Occipital lobe (tissue), 3 donors: ENCODE measurements at places on chromosomes 3 and 15. TPM values are rescaled to one million over a fixed set of nuclear protein-coding genes. Genes with fewer than 3 reads are reported as not detected.

Gene RLBP1
- 2.3 TPM for total RNA-seq

Gene EXD1
- total RNA-seq: 0.78 TPM

Gene SGO1
- 1.7 TPM for total RNA-seq

Gene HDAC11
- 12.6 TPM for total RNA-seq

Gene COL7A1
- total RNA-seq: 1.9 TPM

Gene GPR160
- total RNA-seq: 2.5 TPM

Gene FEZF2
- total RNA-seq: 15.0 TPM

Gene SEMA5B
- 9.8 TPM for total RNA-seq

Gene IL17RD
- 38.1 TPM for total RNA-seq

DNA sequence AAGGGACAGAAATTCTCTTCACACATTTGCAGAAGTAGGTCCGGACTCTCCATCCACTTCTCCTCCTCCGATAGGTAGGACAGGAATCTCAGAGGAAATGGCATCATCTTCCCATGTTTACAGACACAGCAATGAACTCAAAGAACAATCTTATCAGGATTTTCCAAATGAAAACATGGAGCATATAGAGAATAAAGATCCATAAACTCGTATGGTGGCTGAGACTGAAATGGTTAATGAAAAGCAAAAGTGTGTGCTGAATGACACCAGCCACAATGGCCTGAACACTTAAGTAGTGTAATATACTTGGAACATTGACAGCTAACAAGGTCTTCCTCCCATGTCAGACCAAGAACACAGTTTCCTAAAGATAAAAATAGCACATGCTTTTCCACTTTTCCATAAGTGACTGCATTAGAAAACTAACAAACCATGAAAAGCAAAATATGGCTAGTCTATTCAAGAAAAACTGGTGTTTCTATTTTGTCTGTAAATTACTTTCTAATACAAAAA lies 5.8 kb downstream of the CCRL2 start:
- no peak for DNase-seq

- DNase-seq: no peak
Observed at GRCh38 chr3:127671523-127672428, 976 bp upstream of the ABTB1 start.

GRCh38 chr3:46393554-46394434 lies 13.1 kb downstream of the CCR5AS start:
- DNase-seq: no peak

GRCh38 chr3:166052440-166052839 lies 215.2 kb upstream of the BCHE start:
- DNase-seq: no peak

DNA sequence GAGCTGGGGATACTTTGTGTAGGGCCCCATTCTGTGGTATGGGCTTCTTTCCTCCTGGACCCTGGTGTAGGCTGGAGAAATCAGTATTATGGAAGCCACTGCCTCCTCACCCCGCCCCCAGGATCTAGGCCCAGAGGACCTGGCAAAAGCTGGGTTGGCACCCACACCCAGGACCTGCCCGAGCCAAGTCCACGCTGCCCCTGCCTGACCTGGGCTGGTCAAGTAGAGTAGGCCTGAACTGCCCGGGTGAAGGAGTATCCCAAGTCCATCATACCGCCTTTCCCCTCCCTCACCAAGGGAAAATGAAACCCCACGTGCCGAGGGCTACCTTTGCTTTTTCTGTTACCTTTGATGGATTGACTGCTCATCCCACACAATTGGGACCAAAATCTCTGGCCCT lies 37.7 kb upstream of the TRAK1 start:
- DNase-seq: no peak

DNA sequence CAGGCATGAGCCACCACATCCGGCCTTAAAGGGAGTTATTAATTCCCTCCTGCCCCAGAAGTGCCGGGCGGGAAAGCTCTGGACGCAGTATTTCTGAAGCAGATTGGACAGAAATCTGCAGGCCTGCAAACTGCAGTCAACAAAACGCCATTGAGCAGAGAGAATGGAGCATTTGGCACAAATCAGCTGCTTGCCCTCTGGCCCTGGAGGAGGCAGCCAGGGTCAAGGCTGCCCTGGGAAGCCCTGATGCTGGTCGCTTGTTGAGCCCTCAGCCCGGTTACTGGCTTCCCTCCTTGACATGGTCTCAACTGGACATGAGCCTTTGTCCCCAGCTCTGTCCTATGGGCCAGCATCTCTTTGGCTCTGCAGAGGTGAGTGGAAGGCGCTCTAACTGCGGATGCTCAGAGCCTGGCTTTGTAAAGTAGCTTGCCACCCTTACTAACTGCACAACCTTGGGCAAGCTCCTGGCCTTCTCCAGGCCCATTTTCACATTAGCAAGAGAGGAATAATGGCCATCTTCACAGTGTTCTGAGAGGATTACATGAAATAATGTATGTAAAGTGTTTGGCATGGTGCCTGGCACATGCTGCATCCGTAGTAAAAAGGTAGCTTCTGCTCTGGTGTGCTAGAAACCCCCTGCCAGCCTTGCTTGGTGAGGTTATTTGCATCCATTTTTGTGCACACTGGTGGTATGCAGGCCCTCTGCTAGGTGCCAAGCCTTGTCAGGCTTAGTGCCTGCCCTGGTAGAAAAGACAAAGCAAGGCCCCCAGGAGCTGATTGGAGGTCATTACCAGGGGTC lies 4.1 kb downstream of the SEMA4B start:
- DNase-seq: no peak

DNA sequence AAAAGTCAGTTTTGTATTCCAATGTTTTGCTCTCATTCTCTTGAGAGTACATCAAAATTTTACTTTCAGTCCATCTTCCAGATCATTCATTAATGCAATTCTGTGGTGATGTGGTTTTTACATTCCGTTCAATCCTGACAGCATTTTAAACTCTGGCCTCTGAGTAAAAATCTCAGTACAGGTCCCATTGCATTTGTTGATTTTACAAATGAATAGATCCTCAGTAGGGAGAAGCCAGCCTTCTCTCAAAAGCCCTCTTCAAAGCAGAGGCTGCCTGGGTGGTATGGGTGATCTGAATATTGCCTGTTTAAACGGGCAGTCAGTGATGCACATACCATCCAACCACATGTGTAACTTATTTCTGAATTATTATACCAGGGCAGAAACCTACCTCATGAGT lies 72.5 kb upstream of the TSC22D2 start:
- DNase-seq: no peak

- no peak for DNase-seq
Observed at GRCh38 chr3:119481079-119481478, 12.3 kb downstream of the POGLUT1 start.

GRCh38 chr15:40844696-40845030 lies 815 bp downstream of the SPINT1 start:
- no peak for DNase-seq

DNA sequence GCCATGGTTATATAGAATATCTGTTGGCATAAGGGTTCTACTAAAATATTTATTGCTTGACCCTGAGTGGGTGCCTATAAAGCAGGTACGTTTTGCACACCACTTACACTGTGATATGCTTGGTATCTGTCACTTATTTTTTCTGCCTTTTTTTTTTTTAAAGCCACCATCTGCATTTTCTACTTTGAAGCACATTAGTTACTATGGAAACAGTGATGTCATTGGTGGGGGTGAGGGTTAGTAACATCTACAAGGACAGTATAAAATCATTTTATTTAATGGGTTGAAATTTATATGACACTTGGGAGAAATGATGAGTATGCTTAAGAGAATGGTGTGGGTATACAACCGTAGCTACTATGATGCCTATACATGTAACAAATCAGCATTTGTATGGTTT lies 25.6 kb downstream of the SLCO3A1 start:
- DNase-seq: no peak

DNA sequence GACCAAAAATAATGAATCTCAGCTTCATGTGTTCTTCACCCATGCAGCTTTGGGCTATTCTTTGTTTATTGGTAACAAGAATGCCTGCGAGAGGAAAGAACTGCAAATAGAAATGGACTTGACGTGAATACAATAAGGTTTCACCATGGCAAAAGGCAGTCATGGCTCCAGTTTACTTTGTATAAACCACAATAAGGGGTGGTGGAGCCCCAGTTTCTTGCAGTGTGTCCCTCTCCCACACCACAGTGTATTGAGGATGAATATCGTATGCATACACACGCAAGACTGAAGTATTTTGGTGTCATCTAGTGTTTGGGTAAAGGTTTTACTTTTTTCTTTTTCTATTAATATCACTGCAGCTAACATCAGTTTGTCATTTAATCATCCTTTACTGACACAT lies 159.7 kb upstream of the CNTN4 start:
- no peak for DNase-seq

DNA sequence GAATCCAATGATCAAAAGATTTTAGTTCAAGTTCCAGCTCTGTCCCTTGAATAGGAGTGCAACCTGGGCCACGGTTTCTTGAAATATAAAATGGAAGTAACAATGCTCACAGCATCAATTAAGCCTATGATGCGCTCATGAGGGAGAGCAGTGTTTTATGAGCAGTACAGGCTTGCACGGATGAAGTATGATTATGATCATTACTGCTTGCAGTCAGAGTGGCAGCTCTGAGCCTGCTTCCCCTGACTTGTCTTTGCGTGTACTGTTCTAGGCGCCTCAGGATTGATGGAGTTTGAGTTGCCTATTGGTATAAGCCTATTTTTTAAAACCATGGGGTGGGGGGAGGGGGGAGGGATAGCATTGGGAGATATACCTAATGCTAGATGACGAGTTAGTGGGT lies 37.0 kb downstream of the ITGB5 start:
- DNase-seq: no peak

- no peak for DNase-seq
Observed at GRCh38 chr3:65625305-65625704, 413.4 kb downstream of the MAGI1 start.

DNA sequence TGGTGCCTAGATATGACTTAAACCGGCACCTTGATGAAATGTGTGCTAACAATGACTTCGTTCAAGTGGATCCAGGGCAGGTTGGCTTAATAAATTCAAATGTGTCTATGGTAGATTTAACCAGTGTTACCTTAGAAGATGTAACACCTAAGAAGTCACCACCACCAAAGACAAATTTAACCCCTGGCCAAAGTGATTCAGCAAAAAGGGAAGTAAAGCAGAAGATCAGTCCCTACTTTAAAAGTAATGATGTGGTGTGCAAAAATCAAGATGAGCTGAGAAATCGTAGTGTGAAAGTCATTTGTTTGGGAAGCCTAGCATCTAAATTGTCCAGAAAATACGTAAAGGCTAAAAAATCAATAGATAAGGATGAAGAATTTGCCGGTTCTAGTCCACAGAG lies 1.1 kb downstream of the FAN1 start:
- DNase-seq: no peak

DNA sequence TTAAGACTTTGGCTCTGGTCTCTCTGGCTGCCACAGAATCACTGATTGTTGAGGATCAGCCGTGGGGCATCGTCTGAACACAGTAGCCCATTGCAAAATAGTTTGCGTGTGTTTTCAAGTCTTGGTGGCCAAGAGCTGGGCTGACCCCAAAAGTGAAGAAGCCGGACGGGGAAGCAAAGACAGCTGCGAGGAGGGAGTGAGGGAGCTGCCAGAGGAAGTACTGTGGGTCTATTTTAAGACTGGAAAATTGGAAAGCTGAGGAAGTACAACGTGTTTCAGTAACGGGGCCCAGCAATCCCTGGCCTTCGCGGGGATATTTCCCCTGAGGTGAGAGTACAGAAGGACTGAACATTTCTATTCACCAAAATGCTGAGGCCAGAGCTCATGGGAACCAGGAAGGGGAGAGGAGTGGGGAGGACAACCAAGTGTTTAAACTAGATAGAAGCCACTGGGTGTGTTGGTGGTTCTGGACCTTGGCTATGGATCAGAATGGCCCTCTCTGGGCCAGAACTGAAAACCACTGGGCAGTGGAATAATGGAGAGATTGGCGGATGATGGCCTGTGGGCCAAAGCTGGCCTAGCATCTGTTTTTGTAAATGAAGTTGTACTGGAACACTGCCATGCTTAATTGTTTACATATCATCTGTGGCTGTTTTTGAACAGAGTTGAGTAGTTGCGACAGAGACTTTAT lies 34.1 kb upstream of the LIMD1 start:
- DNase-seq: peak; percentile 41

DNA sequence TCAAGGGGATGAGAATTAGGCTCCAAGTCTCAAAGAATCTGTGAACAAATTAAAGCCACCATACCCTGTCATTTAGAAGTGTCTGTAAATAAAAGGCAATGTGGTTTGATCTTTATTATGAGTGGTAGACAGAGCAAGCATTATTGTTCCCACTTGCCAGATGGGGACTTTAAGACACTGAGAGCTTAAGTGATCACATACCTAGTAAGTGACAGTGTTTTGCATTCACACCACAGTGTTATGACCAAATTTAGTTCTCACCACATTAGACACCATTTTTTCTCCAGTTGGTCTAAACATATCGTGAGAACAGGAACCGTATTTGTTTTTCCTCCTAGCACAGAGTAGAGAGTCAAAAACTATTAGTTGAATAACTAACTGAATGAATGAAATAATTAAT lies 13.2 kb upstream of the ZBED2 start:
- no peak for DNase-seq

- DNase-seq: no peak
Observed at GRCh38 chr3:186882881-186883685, 40.6 kb downstream of the ADIPOQ start.

DNA sequence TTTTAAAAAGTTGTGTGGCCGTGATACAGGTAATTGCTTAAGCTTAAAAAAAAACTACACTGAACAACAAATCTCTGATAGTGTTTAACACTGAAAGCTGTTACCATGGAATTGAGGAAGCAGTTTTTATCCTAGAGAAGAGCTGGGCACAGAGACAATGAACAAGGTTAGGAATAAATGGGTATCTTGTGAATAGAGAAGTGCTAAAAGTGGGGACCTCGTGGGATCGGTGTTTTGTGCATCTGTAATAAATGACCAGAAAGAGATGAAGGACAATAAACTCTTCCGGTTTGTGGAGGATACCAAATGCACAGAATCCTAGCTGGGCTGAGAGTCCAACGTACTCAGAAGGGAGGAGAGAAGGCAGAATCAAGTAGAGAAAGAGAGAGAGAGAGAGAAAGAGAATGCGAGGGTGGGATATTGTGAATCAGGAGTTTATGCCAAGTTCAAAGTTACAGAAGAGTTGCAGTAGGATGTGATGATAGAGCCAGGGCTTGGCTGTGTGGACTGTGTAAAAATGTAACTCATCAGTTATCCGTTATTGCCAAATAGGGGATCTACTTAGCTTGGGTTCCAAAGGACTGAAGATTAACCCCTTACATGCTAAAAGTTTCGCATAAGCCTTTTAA lies 148.9 kb downstream of the IL20RB start:
- no peak for DNase-seq

DNA sequence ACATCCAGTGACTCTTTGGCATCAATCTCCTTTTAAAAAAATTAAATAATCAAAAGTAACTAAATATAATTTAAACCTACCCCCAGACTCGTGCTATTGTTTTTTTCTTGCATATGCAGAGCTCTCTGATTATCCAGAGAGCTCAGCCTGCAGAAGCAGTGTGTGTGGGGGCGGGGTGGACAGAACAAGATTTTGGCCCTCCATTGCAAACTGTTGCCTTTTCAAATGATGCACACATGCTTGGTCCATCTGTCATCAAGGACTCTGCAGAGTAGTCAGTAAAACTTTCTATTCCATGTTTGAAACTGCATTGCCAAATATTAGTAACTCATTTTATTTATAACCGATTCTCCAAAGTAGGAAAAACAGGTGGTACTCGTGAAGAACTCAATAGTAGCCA lies 28.6 kb upstream of the STXBP5L start:
- no peak for DNase-seq
